ENCODE measurements at places on chromosomes 7 and 10. TPM values are rescaled to one million over a fixed set of nuclear protein-coding genes. Genes with fewer than 3 reads are reported as not detected.
A peak's percentile ranks its signal among the peaks of the same experiment; 100 is the strongest.

Gene DGKI
- total RNA-seq, result not detected

Gene PFKFB3
- 273 TPM for total RNA-seq

Gene SERPINE1
- total RNA-seq, result 1.1 TPM

Gene CPA2
- not detected for total RNA-seq

Gene RASSF4
- 2.2 TPM for total RNA-seq

Gene DGKB
- total RNA-seq, result 0.12 TPM

Gene SLC29A4
- total RNA-seq, result 1.9 TPM

Gene UBTD1
- total RNA-seq, result 8.7 TPM

Gene ACHE
- 11.3 TPM for total RNA-seq

Gene SLC18A2
- total RNA-seq, result not detected

Gene ERVW-1
- total RNA-seq, result not detected

DNA sequence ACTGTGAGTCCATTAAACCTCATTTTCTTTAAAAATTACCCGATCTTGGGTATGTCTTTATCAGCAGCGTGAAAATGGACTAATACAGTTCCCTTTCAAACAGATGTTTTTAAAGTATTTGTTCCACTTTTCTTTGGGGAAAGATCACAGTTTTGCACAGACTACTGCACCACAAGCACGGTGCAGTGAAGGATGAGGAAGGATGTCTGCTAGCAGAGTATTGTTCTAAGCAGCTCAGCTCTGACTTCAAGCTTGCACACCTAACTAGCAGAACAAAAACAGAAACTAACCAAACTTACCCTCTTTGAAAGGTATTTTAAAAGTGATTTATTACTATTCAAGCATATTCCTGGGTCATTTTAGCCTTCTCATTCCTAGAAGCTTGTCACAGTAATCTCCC is 20.0 kb downstream of the THNSL1 start:
- H3K27me3 ChIP-seq, result no peaks in the 10 kb centered on the region
- DNase-seq, result no peak
- no peak overlapping the region for H3K4me3 ChIP-seq
- H3K4me1 ChIP-seq, result peaks cover 17% of the 10 kb centered on the region
- no peaks in the 10 kb centered on the region for H3K36me3 ChIP-seq

DNA sequence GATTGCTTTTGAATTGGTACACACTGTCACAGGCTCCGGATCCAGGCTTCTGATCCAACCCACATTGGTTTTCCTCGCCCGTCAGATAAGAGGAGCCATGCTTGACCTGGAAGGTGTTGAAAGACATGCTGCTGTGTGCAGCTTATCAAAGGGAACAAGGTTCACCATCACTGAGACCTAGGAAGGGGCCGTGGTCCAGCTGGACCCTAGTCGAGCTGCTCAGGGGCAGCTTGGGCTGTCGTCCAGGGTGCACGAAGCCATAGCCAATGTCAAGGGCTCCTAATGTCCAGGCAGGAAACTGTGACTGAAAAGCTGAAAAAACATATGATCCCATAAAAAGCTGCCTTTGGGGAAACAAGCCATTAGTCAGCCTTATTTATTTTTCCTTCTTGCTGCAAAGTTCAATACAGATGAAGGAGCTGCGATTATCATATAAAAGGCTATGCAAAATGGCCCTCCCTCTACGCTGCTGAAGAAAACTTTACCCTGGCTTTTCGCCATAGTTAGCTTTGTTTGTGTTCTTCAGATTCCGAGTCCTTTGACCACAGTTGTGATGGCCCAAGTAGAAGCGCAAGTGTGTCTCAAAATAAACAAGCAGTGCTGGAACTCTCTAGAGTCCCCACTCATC is 118.0 kb downstream of the CREB5 start:
- no peaks in the 10 kb centered on the region for H3K27me3 ChIP-seq
- H3K27ac ChIP-seq, result no peak overlapping the region

GRCh38 chr10:110535958-110536891 is 31.3 kb upstream of the SMC3 start:
- H3K36me3 ChIP-seq, result peaks cover 7% of the 10 kb centered on the region
- H3K27me3 ChIP-seq, result no peaks in the 10 kb centered on the region
- H3K4me3 ChIP-seq, result no peak overlapping the region
- peak overlapping the region; percentile 39 for H3K27ac ChIP-seq
- peaks cover 8% of the 10 kb centered on the region for H3K4me1 ChIP-seq

- H3K36me3 ChIP-seq, result peaks cover 19% of the 10 kb centered on the region
- peaks cover 12% of the 10 kb centered on the region for H3K27me3 ChIP-seq
- H3K4me1 ChIP-seq, result peaks cover 48% of the 10 kb centered on the region
- DNase-seq, result no peak
These were observed 58.5 kb upstream of the ECHDC3 start for GRCh38 chr10:11683529-11684320.

DNA sequence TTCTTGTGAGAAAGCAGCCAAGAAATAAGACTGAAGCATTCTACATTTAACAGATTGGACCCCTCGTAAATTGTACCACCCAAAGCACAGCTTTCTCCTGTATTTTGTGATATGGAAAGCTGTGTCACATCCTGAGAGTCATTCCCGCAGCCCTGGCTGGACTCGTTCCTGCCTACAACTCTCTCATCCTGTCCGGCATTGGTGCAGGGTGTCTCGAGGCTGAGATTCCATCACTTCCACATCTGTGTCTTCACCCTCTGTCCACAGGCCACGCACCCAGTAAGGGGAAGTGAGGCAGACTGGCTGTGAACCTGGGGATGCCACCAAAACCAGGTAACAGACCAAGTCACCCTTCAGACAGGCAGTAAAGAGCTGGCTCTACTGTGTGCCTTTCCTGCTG is 146.2 kb upstream of the KLF6 start:
- no peaks in the 10 kb centered on the region for H3K27me3 ChIP-seq
- no peak overlapping the region for H3K4me3 ChIP-seq
- no peaks in the 10 kb centered on the region for H3K36me3 ChIP-seq
- DNase-seq, result no peak
- H3K4me1 ChIP-seq, result no peaks in the 10 kb centered on the region

DNA sequence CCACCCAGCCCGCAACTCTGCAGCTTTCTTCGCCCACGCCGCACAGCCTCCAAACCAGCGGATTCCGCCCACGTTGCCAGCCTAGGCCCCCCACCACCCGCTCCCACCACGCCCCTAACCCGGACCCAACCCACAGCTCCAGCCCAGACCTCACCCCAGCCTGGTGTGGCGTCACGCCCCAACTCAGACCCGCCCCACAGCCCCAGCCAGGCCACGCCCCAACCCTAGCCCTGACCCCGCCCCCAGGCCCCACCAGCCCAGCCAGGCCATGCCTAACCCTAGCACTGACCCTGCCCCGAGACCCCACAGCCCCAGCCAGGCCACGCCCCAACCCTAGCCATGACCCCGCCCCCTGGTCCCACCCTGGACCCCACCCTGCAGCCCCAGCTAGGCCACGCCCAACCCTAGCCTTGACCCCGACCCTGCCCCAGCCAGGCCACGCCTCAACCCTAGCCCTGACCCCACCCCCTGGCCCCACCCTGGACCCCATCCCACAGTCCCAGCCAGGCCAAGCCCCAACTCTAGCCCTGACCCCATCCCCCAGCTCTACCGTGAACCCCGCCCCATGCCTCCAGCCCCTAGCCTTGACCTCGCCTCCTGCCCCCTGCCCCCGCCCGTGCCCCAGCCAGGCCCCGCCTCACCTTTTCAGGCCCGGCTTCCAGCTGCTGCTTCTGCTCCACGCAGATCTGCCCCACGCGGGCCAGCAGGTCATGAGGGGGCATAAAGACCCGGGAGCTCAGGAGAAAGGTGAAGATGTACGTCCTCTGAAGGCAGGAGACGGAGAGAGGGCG is 64.0 kb downstream of the RASGEF1A start:
- no peaks in the 10 kb centered on the region for H3K4me1 ChIP-seq
- H3K27me3 ChIP-seq, result no peaks in the 10 kb centered on the region
- H3K36me3 ChIP-seq, result no peaks in the 10 kb centered on the region
- DNase-seq, result peak; percentile 41

DNA sequence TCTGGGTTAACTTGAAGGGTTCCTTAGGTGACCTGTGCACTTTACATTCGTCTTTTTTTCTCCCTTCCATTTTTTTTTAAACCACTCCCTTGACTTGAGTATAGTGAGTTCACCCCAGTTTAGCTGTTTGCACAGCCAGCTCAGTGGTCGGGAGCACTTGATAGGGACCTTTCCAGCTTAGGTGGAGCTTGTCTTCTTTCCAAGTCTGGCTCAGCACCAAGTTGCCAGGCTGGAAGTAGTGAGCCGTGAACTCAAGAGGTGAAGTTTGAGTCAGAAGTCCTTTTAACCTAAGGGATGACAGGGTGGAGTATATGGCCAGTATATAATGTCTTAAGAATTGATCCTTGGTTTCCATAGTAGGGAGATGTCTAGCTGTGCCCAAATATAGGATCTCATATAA is 7.2 kb downstream of the DNAH11 start:
- peak; percentile 18 for DNase-seq
- no peaks in the 10 kb centered on the region for H3K27me3 ChIP-seq
- peaks cover 5% of the 10 kb centered on the region for H3K36me3 ChIP-seq
- peak overlapping the region; percentile 53 for H3K27ac ChIP-seq

- H3K27ac ChIP-seq, result no peak overlapping the region
- H3K36me3 ChIP-seq, result no peaks in the 10 kb centered on the region
- H3K4me1 ChIP-seq, result no peaks in the 10 kb centered on the region
These were observed 37.1 kb downstream of the CXCL12 start for GRCh38 chr10:44347609-44348400.

DNA sequence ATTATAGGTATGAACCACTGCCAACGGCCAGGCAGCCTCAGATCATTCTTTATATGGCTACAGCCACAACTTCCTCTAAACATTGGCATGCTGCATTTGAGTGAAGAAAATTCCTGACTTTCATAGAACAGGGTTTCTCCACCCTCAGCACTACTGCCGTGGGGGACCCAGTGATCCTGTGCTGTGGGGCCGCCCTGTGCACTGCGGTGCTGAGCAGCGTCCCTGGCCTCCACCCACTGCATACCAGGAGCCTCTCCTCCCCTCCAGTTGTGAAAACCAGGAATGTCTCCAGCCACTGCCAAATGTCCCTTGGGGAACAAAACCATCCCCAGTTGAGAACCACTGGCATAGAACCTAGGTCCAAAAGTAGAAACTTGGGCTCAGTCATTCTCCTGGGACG is 15.8 kb downstream of the CNPY1 start:
- no peak for DNase-seq
- peaks cover 93% of the 10 kb centered on the region for H3K27me3 ChIP-seq
- H3K4me1 ChIP-seq, result peaks cover 13% of the 10 kb centered on the region
- no peak overlapping the region for H3K27ac ChIP-seq

DNA sequence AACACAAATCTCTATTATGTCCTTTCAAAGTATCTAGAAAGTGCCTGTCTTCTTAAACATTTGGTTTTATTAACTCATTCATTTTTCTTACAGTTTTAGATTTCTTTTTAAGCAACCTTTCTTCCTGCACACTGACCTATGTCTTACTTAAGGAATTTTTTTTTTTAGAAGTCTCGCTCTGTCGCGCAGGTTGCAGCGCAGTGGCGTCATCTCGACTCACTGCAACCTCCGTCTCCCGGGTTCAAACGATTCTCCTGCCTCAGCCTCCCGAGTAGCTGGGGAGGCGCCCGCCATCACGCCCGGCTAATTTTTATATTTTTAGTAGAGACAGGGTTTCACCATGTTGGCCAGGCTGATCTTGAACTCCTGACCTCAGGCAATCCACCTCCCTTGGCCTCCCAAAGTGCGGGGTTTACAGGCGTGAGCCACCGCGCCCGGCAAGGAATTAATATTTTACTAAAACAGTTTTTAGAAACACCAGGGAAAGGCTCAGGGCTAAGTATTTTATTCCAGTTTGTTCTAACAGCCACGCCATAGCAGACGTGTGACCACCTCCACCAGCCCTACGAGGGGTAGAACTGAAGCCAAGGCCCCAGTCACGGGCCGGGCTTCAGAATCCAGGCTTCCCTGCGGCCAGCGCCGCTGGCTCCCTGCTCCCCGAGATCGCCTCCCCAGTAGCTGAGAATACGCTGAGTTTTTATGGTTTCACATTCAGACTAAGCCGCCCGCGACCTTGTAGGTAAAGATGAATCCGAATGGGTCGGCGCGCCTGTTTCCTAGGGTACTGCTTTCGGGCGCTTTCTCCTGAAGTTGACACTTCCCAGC is 941 bp upstream of the LUC7L2 start:
- H3K4me3 ChIP-seq, result peak overlapping the region; percentile 91
- H3K36me3 ChIP-seq, result peaks cover 49% of the 10 kb centered on the region
- DNase-seq, result peak; percentile 32
- H3K27me3 ChIP-seq, result no peaks in the 10 kb centered on the region
- H3K27ac ChIP-seq, result peak overlapping the region; percentile 84

DNA sequence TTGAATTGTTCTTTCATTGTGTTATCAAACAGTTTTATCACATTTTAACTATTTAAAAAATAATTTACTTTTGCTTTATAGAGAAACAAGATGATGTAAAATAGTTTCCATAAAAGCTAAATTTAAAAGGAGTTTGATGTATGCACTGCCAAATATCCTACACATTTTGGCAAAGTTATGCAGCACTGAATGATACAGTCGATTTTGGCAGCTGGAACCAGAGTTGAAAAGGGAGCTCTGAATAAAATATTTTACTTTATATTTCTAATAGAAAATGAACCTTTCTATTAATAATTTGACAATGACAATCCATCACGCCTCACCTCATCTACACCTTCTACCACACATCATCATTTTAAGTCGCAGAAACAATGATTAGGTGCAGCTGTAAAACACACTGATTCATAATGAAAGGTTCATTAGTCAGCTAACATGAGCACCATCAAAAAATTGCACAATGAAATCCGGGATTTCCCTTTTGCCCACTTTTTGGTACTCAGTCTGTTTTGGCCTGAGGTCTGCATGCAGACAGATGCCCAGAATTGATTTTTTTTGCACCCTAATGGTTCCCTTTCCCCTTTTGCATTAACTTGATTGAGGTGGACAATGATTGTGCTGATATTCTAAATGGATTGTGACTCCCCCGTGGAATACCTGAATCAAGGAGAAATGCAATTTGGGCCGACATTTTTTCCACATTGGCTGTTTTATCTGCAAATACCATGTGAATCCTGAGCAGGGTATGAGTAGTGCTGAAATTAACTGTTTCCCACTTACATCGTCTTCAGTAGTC is 105.8 kb downstream of the THSD7A start:
- DNase-seq, result no peak
- H3K27me3 ChIP-seq, result no peaks in the 10 kb centered on the region
- H3K36me3 ChIP-seq, result no peaks in the 10 kb centered on the region
- H3K4me1 ChIP-seq, result no peaks in the 10 kb centered on the region
- no peak overlapping the region for H3K27ac ChIP-seq

GRCh38 chr7:157267956-157268355 is 68.8 kb upstream of the DNAJB6 start:
- DNase-seq, result no peak
- H3K27ac ChIP-seq, result no peak overlapping the region
- no peak overlapping the region for H3K4me3 ChIP-seq

- no peak overlapping the region for H3K4me3 ChIP-seq
- no peaks in the 10 kb centered on the region for H3K36me3 ChIP-seq
- no peak for DNase-seq
- no peaks in the 10 kb centered on the region for H3K27me3 ChIP-seq
- no peaks in the 10 kb centered on the region for H3K4me1 ChIP-seq
These were observed 287.2 kb downstream of the GFRA1 start for GRCh38 chr10:115985786-115986185.

GRCh38 chr10:12589291-12589690 is 239.9 kb downstream of the CAMK1D start:
- H3K27me3 ChIP-seq, result peaks cover 88% of the 10 kb centered on the region
- no peak overlapping the region for H3K4me3 ChIP-seq
- no peaks in the 10 kb centered on the region for H3K4me1 ChIP-seq

GRCh38 chr7:36303202-36304098 is 86.2 kb upstream of the ANLN start:
- H3K27ac ChIP-seq, result peak overlapping the region; percentile 7
- peaks cover 44% of the 10 kb centered on the region for H3K36me3 ChIP-seq
- H3K4me3 ChIP-seq, result no peak overlapping the region
- peak; percentile 86 for DNase-seq

GRCh38 chr7:80940539-80941207 is 21.8 kb upstream of the SEMA3C start:
- DNase-seq, result no peak
- H3K4me1 ChIP-seq, result peaks cover 29% of the 10 kb centered on the region
- peaks cover 4% of the 10 kb centered on the region for H3K36me3 ChIP-seq
- H3K4me3 ChIP-seq, result no peak overlapping the region
